ENCODE measurements at places on chromosomes 1 and 21.

DNA sequence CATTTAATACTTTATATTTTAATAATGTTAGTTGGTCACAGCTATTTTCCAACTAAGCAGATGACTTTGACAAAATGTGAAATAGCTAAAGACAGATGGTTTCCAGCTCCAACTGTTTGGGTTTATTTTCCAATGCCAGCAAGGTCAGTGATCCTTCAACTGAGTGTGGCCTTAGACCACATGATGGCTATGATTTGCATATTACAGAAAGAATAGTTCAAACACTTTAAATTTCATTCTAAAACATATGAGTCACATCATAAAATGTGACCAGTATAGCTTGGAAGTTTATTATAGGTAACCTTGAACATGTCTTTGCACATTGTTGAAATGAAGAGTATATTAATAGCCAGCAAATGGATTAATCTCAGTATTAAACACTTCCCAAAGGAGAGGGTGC, 454.0 kb upstream of the C1orf87 start:
- no peak for DNase-seq

DNA sequence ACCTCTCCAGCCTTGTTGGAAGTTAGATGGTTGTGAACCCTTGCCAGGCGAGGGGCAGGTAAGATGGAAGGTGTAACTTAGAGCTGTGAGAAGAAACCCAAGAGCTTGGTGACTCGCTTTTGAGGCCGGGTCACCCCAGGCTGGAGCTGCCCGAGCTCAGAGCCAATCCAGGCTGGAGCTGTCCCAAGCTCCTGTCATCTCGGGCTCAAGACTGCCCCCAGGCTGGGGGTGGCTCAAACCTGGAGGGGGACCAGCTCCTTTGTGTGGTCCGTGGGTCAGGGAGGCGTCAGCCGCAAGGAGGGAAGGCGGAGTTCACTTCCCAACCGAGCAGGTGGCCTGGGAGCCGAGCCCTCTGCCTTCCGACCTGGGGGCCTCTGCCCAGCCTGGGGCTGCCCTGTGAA, 2.0 kb downstream of the HUNK start:
- DNase-seq = no peak

DNA sequence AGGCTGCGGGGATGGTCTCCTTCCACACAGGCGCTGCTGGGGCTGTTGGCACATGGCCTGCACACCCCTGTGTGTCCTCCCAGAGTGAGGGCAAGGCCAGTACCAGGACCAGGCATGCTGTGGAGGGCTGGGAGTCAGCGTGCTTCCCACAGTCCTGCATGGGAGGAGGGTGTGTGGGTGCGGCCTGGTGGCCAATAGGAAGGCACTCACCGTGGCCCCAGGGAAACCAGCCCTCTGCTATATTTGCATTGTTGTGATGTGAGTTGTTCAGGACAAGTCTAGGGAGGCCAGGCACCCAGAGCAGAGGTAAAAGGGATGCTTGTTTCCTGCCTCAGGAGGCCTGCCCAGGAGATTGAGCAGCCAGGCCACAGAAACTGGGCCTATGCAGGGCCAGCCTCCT, 59.5 kb downstream of the S100B start:
- DNase-seq = no peak

DNA sequence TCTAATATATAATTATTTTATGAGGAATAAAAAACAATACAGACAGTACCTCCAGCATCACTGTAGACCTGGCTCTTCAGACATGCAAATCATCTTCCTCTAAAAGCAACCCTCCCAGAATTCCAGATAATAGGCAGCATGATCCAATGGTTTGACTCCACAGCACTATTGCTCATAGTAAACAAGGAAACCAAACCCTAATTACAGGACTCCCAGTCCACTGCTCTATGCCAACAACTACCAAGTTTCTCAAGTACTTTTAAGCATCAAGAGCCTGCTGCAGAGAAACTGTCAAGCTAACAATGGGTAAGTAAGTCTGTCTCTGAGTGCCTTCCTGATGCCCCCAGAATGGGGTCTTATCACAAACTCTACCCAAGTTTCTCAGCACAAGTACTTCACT, 57.2 kb downstream of the EYA3 start:
- no peak for DNase-seq

GRCh38 chr1:172545396-172546004, 12.6 kb downstream of the SUCO start:
- no peak for DNase-seq

DNA sequence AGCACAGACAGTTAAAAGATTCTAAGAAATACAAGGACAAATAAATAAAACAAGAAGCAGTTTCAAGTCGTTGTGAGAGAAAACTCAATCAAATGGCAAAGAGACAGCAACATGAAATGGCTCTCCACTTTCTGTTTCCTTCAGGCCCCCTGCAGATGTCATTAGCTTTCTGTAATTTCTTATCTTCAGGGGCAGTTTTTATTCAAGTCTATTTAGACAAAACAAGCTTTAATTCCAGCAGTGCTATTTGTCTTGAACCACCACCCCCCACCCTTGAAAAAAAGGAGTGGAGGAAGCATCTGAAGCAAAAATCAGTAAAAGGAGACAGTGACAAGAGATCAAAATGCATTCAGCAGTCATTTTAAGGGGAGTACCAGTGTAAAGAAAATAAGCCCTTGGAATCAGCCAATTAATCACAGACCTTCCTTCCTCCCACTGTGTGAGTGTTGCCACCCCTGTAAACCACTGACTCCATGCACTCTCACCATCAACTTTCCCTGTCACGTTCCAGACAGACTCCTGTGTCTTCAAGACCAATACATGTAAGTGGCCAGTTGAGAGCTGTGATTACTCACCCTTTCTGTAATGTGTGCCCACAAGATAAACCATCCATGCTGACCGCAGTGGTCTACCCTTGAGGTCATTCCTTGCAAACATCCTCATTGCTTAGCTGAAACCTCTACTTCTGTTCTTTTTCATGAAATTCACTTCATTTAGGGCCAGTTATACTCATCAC, 136.1 kb upstream of the HOOK1 start:
- no peak for DNase-seq

DNA sequence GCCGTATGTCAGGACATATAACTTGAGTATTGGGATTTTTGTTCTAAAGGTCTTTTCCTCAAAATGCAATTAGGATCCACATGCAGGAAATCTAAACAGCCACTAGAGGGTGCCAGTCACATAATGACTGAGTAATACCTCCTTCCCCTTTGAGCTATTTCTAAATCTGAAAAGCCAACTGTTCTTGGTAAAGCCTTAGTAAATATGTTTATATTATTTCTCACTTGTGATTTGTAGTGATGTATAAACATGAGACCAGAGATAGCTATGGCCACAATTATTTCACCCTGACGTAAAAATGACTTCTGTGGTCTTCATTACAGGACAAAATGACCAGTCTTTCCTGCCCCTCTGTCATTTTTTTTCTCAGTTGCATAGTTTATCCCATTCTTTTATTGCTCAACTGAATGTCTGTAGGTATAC, 41.0 kb upstream of the DR1 start:
- DNase-seq = peak; percentile 62

DNA sequence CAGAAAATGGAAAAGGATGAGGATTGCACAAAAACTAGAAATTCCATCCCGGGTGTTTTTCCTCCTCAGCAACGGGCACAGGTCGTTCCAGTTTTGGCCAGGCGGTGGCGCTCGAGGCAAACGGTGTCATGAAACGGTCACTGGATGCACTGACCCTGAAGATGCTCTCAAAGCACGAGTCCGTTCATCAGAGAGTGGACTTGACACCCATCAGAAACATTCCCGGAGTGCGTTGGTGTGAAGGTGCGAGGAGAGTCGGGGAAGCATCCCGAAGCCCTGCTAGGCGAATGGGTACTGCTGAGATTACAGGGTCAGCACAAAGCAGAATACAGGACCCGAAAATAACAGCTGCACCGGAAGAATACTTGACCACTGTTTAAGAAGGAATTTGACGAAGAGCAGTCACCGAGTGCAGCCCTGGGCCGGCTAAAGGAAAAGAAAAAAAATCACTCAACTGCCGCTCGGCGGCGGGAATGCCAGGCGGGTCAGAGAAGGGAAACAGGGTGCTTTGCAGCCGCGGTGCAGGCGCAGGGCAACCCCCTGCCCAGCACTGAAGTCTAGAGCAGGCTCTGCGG, 71.7 kb upstream of the ETS2 start:
- peak; percentile 77 for DNase-seq

DNA sequence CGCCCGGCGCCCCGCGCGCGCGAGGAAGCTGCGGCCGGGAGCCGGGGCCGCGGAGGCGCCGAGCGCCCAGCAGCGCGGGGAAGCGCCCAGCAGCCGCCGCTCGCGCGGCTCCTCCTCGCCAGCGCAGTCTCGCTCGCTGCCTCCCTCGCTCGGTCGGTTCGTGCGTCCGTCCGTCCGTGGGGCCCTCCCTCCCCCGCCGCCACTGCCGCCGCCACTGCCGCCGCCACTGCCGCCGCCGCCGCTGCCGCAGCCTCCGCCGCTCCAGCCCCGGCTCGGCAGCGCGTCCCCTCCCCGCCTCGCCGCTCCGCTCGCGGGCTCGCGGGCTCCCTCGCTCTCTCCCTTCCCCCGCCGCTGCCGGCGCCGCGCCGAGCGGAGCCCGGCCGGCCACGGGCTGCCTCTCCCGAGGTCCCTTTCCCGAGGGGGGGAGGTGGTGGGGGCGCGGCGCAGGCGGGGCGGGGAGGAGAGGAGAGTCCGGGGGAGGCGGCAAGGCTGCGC, at the start of gene KCND3:
Gene KCND3, minus strand, starts transcription at position 138 of the 495 bp plus-strand sequence.
- no peak for DNase-seq

GRCh38 chr1:233019778-233020325, 69.4 kb downstream of the NTPCR start:
- no peak for DNase-seq

DNA sequence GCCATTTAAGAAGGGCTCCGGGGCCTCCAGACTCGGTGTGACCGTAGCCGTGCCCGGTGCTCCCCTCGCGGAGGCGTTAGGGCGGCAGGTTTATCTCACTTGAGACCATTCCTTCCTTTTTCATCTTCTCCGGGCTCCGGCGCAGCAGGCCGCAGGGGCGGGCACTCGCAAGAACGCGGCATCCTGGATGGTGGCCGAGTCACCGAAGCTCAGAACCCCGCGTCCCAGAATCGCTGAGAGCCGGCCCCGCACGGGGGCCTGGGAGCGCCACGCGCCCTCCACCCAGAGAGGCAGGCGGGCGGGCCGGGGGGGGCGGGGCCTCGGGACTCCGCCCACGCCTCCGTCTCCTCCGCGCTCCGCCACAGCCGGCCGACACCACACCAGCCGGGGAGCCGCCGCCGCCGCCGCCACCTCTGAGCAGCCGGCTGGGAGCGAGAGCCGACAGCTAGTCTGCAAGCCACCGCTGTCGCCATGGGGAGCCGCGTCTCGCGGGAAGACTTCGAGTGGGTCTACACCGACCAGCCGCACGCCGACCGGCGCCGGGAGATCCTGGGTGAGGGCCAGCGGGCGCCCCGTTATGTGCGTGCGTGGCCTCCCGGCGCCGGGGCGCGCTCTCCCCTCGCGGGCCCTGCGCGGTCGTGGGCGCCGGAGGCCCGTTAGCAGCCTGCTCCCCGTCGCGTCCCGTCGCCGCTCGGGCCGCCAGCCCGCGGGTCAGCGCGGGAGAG, at the start of gene DEGS1:
Gene DEGS1, plus strand, starts transcription at position 375 of the 725 bp plus-strand sequence. Its CDS starts 97 bp downstream, at position 472.
- peak; percentile 88 for DNase-seq

GRCh38 chr21:28991861-28992525, 684 bp downstream of the LTN1 start:
- DNase-seq = no peak

- no peak for DNase-seq
These were observed 219.6 kb upstream of the BEND5 start for GRCh38 chr1:48996311-48996710.

- DNase-seq = no peak
These were observed 153.6 kb downstream of the HIVEP3 start for GRCh38 chr1:41765152-41765551.

DNA sequence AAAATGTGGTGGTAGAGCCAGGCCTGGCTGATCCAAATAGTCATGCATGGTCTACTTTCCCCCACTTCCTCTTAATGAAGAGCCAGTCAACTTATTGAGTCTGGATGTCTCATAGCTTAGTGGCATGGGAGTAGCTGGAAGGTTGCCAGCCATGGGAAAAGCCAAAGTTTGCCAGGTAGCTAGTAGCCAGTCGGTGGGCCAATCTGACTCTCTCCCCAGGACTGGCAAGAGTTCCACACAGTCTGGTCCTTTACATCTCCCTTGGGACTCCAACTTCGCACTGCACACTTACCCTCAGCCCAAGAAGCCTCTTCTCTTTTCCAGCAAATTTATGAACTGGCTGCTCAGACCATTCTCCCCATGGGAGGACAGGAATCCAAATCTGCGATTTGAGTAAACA, 8.3 kb downstream of the WARS2 start:
- DNase-seq = no peak

- DNase-seq = no peak
These were observed 367.8 kb upstream of the ZP4 start for GRCh38 chr1:238258510-238258909.

DNA sequence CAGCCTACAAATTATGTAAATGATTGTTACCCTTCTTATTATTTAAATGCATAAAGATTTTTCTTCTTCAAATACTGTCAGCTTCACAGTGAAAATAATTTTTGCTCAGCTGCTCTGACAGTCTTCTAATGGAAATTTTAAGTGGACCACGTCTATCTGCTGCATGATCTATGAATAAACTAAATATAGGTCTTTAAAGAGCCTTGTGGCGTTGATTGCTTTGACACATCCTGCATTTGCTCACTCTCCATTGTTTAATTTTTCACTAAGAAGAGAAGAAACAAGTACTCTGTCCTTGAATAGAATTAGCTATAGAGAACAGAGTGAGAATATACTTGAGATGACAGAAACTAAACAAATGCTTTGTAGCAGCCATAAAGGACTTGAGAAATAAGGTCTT, 826.1 kb downstream of the MRPL39 start:
- no peak for DNase-seq

DNA sequence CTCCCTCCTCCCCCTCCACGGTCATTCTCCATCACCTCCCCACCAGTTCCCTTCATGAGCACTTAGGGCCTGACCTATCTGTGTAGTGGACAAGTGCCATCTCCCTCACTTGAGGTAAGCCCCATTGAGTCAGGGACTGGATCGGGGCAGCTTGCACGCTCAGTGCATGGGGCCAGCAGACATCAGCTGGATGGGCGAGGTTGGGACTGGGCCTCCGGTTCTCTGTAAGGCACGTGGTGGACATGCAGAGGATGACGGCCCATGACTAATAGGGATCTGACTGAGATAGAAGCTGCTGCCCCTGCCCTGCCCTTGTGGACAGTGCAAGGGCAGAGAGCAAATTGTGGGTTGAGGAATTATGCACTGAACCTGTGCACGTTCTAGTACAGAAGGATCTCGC, 120.4 kb upstream of the C1orf174 start:
- no peak for DNase-seq

GRCh38 chr1:52925571-52926005, 1.5 kb upstream of the SCP2 start:
- DNase-seq = no peak

- DNase-seq = no peak
These were observed 44.6 kb upstream of the CNN3 start for GRCh38 chr1:94971491-94971924.

GRCh38 chr1:103547840-103548239, 22.3 kb downstream of the RNPC3 start:
- no peak for DNase-seq

- no peak for DNase-seq
These were observed 735 bp upstream of the BRINP3 start for GRCh38 chr1:190478149-190479049.

GRCh38 chr21:44306936-44307704, 7.3 kb downstream of the PFKL start:
- no peak for DNase-seq

GRCh38 chr1:15833069-15833679, 14.3 kb upstream of the SPEN start:
- peak; percentile 72 for DNase-seq
